ENCODE measurements at places on chromosomes 4 and X.

DNA sequence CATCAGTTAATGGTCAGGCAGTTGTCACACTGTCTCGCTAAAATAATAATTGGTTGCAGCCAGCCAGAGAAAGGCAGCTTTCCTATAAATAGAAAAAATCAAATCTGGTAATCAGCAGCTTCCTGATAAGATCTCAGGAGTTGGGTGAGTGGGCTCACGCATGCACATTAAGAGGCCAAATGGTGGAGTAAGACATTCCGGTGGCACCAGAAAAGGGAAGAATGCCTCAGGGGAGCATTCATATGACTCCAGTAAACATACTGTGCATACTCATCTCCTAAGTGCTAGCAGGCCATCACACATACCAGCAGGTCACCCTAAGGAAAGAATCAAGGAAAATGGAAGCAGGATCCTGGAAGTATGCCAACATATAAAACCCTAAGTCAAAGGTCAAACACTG lies 40.1 kb downstream of the UGT2B15 start:
- no peak for DNase-seq

DNA sequence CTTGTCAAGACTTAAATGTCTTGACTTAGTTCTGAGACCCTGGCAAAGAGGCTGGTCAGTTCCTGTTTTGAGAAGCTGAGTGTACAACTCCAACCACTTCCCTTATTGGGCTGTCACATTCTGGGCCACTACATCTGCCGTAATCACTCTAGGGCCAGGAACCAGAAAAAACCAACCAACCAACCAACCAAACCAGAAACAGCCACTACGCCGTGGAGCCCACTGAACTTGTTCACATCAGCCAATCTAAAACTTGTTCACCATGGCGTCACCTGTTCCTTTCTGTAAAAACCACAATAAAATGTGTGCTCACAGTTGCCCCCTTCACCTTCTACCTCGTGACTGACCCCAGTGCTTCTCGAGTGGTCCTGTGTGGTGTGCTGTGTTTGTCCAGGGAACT lies 107.3 kb downstream of the JADE1 start:
- DNase-seq, result no peak

GRCh38 chr4:6561173-6561516 lies 13.8 kb upstream of the MAN2B2 start:
- DNase-seq, result no peak

DNA sequence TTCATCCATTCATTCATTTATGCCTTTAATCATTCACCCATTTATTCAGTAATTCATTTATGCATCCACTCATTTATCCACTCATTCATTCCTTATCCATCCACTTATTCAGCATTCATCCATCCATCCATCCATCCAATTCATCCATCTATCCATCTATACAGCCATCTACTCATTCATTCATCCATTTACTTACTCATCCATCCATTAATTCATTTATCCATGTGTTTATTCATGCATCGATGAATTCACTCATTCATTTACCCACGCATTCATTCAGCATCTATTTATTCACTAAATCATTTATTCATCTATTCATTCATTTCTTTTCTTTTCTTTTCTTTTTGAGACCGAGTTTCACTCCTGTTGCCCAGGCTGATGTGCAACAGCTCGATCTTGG lies 10.4 kb downstream of the P2RY8 start:
- DNase-seq, result no peak

DNA sequence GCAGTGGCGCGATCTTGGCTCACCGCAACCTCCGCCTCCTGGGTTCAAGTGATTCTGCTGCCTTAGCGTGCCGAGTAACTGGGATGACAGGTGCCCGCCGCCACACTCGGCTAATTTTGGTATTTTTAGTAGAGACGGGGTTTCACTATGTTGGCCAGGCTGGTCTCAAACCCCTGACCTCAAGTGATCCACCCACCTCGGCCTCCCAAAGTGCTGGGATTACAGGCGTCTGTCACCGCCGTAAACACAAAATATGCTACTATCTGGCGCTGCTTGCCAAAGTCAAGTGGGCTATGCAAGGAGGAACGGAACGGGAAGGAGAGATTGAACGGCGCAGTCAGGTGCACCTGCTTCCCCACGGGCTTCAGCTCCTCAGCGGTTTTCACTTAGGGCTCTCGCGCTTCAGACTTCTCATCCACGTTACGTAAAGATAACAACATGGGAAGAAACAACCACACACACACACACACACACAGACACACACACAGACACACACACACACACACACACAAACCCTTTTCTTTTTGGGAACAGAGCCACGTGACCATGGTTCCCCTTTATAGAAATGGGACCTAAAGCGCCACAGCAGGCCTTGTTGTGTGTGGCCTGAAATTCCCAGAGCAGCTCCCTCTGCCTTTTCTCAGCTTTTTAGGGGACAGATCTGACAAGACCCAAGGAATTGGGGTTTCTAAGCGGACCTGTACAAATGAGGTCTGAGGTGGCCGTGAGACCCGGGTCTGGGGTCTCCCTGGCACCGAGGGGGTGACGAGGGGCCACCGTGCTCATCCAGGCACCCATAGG lies 1.5 kb downstream of the P2RY8 start:
- no peak for DNase-seq

GRCh38 chr4:99755223-99755944 lies 61.2 kb upstream of the DAPP1 start:
- no peak for DNase-seq

- DNase-seq, result no peak
Observed at GRCh38 chrX:129808829-129809796, 29.4 kb downstream of the SASH3 start.

DNA sequence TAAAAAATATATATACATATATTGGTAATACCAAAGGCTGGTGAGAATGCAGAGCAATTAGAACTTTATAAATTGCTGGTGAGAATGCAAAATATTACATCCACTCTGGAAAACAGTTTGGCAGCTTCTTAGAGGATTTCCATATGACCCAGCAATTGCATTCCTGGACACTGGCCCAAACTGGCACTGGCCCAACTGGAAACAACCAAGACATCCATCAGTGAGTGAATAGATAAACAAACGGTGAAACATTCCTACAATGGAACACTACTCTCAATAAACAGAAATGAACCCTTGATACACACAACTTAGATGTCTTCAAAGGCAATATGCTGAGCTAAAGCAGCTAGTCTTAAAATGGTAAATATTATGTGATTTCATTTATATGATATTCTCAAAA lies 524.2 kb downstream of the IQCM start:
- DNase-seq, result no peak

DNA sequence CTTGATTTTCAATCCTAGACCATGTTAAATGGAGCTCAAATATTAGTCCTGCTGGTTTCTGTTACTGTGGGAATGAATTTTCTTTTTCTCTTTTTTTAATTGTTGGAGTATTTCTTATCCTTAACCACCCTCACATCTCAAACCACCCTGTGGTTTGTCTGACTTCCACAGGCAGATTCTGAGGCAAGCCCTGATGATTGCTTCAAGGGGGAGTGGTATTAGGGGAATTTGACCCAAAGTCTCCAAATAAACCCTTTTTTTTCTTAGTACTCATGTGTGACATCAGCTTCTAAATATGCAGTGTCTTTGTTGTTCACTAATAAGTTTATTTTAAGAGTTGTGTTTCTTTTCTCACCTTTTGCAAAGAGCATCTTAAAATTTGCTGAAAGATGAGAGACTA lies 810.3 kb downstream of the IL1RAPL1 start:
- no peak for DNase-seq

DNA sequence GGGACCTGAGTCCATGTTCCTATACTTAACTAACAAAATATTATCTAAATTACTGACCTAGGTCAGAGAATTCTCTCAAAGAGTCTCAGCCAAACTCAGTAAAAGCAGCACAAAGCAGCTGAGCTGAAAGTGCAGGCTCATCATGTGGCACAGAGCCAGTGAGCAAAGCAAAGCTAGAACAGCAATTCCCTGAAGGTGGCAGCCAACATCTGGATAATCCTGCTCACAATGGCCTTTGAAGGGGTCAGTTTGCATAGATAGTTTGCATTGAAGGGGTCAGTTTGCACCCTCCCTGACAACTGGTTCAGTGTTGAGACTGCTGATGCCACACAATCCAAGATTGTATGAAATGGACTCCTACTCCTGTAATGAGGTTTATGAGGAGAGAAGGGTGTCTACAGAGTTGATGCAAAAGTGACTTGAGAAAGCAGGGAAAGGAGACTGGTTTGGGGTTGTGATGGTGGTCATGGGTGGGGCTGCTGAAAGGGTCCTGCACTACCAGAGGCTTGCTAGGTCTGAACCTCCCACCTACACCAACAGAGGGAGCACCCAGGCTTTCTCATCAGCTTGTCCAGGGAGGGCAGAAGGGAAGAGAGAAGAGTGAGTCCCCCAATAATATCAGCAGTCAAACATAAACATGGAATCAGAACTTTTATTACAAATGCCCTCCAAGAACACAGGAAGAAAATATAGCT lies 39.7 kb downstream of the TRIM61 start:
- no peak for DNase-seq

DNA sequence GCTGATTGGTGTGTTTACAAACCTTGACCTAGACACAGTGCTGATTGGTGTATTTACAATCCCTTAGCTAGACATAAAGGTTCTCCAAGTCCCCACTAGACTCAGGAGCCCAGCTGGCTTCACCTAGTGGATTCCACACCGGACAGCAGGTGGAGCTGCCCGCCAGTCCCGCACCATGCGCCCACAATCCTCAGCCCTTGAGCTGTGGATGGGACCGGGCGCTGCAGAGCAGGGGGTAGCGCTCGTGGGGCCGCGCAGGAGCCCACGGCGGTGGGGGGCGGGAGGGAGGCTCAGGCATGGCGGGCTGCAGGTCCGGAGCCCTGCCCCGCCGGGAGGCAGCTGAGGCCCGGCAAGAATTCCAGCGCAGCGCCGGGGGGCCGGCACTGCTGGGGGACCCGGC lies 30.7 kb downstream of the MEPE start:
- no peak for DNase-seq

GRCh38 chrX:23403849-23404248 lies 69.2 kb downstream of the PTCHD1 start:
- no peak for DNase-seq

DNA sequence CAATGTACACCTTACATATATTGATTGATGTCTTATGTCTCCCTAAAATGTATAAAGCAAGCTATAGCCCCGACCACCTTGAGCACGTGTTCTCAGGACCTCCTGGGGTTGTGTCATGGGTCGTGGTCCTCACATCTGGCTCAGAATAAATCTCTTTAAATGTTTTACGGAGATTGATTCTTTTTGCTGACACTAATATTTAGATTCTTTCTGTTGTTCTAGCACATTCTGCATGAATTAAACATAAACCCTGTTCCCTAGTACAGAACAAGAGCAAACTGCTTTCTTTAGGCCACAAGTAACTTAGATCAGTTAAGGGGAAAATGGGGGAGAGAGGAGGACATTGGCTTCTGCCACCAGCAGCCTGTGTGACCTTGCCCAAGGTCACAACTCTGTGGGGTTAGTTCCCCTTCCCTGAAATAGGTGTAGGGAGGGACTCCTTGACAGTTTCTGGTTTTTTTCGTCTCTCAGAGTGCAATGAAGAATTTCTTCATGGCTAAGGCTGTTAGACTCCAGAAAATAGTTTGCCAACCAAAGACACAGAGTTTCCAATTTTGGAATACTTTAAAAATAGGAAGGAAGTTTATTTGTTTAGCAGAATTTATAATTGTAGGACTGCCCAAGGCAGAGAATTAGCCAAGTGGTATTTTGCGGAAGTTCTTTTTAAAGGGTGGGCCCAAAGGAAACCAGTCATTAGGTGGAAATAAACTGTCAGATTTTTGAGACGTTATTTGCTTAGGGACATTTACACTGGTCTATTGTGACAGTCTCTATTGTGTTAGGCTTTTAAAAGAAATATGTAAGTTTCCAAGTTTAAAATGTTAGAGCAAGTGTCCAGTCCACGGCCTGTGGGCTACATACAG lies 29.4 kb downstream of the PTTG2 start:
- no peak for DNase-seq

GRCh38 chr4:26782830-26783202 lies 77.8 kb upstream of the STIM2 start:
- no peak for DNase-seq

DNA sequence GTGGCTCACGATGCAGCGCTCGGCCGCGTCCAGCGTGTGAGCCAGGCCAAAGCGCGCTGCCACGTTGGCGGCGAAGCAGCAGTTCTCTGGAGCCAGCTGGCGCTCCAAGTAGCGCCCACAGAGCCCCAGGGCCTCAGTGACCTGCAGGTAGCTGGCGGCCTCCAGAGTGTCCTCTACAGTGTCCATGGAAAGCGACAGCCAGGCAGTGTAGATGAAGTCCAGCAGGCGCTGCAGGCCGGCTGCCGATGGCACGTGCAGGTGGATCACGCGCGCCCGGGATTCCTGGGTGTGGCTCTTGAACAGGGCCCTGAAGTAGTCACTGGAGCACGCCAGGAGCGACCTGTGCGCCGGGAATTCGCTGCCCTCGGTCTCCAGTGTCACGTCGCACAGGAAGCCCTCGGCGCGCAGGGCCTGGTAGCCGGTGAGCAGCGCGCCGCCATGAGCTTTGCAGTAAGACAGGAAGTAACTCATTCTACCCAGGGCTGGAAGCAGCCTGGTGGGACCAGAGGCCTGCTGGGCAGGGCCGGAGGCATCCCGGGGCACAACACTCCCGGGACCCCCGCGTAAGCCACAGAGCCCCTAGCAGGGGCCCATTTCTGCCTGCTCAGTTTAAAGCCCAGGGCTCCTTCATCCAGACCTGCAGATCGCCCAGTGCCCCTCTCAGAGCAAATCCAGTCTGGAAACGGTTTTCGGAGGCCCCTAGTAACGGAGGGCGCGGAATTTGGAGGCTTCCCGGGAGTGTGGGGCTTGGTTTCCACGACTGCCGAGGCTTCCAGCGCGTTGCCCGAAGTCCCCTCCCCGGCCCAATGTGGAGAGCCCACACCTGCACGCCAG lies 595 bp downstream of the KLHL34 start:
- DNase-seq, result no peak

- no peak for DNase-seq
Observed at GRCh38 chr4:86141161-86141560, 218.7 kb downstream of the MAPK10 start.

DNA sequence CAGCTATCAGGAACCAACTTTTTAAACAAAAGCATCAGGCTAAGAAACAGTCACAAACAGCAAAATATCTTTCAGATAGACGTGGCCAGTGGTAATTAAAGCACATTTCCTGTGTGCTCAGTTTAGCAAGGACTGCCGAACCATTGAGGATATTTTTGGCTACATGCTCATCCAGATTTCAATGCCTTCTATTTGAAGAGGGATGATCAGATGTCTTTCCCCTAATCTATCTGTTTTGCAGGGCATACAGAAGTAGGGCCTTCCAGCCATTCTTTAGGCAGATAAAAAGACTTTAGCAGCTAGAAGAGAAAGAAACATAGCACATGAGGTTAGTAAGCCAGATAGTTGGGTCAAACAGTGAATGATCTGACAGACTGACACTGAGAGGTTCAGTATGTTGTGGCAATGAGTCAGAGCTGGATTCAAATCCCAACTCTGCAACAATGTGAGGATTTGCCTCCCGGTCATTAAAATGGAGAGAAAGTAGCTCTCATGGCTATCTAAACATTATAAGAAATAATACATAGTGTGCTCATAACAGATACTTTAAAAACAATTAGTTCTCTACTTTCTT lies 100.0 kb upstream of the PRKG2 start:
- DNase-seq, result peak; percentile 78
